Suppressor macrophage (primary cell): ENCODE measurements at places on chromosomes 1 and 21.

DNA sequence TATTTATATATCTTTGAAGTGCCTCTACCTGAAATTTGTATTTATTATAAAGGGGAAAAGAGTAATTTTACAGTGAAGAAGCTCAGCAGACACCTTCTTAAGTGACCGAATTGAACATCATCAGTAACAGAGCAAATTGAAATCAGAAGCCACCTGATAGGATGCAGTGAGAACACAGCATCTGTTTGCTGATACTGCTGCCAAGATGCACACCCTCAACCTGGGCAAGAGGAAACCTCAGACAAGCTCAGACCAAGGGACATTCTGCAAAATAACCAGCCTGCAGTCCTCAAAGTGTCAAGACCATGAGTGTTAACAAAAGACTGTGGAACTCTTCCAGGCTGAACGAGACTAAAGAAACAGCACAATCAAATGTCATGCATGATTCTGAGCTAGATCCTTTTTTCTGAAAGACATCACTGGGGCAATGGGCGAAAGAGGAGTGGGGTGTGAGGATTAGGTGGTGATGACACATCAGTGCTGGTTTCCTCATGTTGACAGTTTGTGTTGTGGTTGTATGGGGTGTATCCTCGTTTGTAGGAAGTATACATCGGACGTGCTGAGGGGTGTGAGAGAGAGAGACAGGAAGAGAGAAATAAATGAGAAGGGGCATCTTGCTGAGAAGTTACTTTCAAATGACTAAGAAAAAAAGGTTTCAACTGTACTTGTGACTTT, 103.7 kb downstream of the ABCA4 start:
- peak; percentile 73 for DNase-seq

GRCh38 chr1:4019147-4019521, 119.1 kb upstream of the C1orf174 start:
- no peak for DNase-seq

GRCh38 chr1:99965646-99966375, 4.0 kb upstream of the SLC35A3 start:
- DNase-seq: no peak

DNA sequence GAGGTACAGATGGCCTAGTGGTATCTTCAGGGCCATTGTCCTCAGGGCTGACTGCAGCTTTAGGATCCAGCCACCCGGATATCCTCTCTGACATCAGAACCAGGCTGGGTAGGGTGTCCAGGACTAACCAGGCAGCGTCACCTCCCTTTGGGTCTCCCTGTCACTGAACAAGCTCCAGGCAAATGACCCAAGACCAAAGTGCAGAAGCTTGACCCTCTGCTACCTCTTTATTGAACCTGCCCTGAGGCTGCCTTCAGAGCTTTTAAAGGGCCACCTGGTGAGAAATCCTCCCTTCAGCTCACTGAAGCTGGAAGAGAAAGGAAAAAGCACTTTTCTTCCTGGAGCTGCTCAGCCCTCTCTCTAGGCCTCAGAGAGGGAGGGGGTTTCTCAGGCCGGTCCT, 79.1 kb upstream of the VAMP3 start:
- DNase-seq: no peak

GRCh38 chr1:177122461-177123251, 41.9 kb downstream of the ASTN1 start:
- DNase-seq: no peak

GRCh38 chr1:150798525-150798924, 9.5 kb downstream of the CTSK start:
- DNase-seq: no peak

- DNase-seq: no peak
Measured at GRCh38 chr1:69651656-69652055, 83.9 kb downstream of the LRRC7 start.

- DNase-seq: no peak
Measured at GRCh38 chr1:51551848-51552296, 32.8 kb upstream of the EPS15 start.

DNA sequence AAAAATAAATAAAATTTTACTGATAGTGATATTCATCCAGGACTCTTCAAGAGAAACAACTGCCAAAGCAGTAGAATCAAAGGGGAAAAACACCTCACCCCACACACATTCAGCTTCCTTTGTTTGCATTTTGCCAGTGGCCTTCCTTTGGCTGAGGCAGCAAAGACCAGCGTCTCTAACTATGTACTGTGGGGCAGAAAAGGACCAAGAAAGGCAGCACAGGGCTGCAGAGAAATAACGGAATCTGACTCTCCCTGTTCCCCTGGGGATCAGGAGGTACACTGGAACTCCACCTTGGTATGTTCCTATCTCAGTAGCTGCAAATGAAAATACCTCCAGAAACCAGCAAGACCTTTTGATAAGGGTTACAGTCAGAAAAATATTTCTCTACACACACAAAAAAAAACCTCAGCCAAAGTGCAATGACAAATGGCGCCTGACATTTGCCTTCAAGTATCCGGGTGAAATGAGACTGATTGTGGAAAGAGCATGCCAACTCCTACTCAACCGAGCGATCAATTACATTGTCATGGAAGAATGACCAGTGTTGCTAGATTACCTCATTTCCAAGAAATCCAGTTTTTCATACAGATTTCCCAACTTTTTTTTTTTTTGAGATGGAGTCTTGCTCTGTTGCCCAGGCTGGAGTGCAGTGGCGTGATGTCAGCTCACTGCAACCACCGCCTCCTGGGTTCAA, 50.9 kb downstream of the TARBP1 start:
- no peak for DNase-seq

DNA sequence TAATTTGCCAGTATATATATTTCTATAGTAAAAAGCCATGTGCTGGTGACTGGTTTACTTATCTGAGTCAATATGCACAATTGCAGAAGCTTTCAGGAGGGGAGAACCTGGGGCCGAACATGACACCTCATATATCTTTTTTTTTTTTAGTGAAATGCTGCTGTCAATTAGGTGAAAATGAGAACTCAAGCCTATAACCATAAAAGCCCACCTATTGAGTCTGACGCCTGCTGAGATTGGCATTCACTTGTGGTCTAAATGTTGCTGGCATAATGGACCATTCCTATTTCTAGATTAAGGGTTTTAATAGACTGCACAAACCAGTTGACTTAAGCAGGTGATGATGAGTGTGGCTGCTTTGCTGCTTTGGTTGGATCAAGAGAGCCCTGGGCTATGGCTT, 10.8 kb downstream of the NTMT2 start:
- DNase-seq: no peak

GRCh38 chr1:231037585-231038517, 2.2 kb downstream of the FAM89A start:
- DNase-seq: no peak

- peak; percentile 70 for DNase-seq
Measured at GRCh38 chr1:56973923-56974742, 8.3 kb upstream of the C8B start.

DNA sequence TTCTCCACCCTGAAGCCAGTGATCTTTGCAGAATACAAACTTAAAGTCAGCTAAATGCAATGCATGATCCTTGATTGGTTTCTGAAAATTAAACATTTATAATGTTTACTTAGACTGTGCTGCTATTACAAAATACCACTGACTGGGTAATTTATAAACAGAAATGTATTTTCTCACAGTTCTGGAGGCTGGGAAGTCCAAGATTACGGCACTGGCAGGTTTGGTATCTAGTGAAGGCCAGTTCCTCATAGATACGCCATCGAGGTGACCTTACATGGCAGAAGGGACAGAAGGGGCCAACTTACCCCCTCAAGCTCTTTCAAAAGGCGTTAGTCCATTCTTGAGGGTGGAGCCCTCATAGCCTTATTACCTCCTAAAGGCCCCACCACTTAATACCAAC, 2.8 kb upstream of the BOLA1 start:
- DNase-seq: no peak

DNA sequence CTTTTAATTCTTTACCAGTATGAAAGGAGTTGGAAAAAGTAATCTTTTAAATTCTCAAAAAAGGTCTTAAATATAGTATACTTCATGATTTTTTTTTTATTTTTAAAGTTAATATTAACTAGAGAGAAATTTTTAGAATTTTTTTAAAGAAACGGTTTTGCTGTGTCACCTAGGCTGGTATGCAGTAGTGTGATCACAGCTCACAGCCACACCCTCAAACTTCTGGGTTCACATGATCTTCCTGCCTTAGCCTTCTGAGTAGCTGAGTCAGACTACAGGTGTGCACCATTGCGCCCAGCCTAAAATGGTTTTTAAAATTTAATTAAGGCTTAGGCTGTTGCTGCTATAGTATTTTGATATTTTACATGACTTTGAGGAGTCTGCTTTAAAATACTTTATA, 52.4 kb downstream of the TLCD4 start:
- no peak for DNase-seq

DNA sequence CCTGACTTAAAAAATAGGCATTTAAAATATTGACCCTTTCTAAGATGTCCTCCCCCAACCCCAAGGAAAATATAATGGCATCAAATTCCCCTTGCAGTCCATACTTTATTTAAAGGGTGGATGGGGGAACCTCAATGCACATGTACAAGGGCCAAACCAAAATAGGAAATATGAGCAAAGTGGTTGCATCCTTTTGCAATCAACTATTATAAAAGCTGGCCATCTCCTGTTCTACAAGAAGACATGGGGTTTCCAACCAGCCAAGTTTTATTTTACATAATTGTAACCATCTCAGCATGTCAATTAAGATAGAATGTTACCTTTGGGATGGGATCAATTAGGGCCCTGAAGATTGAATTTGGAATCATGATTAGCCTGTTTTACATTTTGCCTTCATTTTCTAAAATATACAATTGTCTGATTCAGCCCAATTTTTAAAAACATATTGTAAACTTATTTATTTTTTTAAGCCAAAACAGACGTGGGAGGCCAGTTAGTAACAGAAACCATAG, 146.7 kb upstream of the NFIA start:
- DNase-seq: no peak

GRCh38 chr21:17118638-17119384, 394.0 kb upstream of the CXADR start:
- no peak for DNase-seq

- DNase-seq: no peak
Measured at GRCh38 chr1:167145965-167146364, 52.1 kb downstream of the STYXL2 start.

DNA sequence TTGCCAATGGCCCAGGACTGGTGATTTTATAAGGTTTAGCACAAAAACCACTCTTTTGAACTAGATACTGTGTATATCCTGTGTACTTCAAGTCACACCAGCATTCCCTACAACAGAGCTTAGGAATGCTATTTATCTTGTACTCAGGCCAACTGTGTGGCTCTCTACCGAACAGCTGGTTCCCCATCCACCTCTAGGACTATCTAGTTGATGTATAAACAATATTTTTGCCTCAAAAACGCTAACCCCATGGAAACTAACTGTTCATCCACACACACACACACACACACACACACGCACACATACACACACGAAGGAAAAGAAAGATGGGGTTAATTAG, 28.7 kb upstream of the SLC45A3 start:
- DNase-seq: no peak

DNA sequence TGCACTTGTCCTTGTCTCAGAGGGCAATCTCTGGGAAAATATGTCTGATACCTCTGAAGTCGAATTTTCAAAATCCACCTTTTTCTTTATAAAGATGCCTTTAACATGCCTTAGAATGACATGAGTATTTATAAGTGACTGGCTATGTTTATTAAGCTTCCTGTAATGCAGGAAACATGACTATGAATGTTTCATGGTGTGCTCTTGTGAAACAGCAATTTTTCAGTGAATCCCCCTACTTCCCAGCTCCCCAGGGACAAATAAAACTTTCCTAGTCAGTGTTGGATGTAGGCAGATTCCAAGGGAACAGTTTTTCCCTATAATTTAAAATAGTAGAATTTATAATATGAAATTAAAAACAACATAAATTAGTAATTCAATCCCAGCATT, 437.0 kb downstream of the LMO4 start:
- DNase-seq: no peak

DNA sequence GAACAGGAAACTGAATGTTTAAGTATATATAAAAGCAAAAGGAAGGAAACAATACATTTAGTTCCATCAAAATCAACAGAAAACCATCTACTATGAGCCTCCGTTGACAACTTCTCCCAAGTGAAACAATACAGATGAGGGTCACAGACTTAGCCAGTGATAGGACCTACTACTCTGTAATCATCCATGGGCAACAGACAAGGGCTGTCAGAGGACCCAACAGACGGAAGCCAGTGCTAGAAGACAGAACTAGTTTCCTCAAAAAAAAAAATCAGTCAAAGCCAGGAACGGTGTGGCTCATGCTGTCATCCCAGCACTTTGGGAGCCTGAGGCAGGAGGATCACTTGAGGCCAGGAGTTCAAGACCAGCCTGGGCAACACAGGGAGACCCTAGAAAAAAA, 20.6 kb downstream of the RERE start:
- no peak for DNase-seq
